Endothelial cell of umbilical vein (primary cell): ENCODE measurements at places on chromosomes 7 and 10. TPM values are rescaled to one million over a fixed set of nuclear protein-coding genes. Genes with fewer than 3 reads are reported as not detected.
A peak's percentile ranks its signal among the peaks of the same experiment; 100 is the strongest.

GRCh38 chr7:149772241-149772955 is 990 bp downstream of the ZNF467 start:
- no peak for DNase-seq

- no peak for DNase-seq
These were observed 2.9 kb downstream of the PPP1R3A start for GRCh38 chr7:113915956-113916355.

- DNase-seq, result no peak
These were observed 455.5 kb downstream of the CCSER2 start for GRCh38 chr10:84783909-84784308.

DNA sequence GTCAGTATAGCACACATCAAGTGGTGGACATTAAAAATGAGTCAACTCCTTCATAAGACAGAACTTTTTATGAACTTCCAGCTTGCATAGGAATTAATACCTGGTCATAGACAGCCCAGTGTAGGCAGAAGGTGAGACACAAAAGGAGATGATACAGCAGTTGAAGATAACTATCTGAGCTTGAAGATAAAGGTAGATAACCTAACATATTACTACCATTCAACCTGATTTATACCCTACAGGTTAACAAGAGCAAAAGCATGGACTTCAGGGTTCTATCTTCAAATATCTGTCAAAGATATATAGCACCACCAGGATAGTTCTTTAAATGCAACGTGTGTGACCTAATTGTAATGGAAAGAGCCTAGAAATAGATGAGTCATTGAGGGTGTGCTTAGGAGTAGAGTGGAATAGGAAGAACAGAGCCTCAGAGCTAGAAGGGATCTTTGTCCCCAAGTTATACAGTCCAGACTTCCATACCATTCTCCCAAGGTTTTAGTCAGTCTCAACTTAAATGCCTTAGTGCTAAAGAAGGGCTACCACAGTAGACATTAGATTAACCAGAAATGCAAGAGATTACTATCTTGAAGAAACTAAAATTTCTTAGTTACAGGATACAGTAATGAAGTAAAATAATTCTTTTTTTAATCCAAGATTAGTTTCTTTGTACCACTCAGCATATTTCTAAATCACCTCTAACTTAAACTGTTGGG is 9.2 kb downstream of the ZNF800 start:
- peak; percentile 9 for DNase-seq

DNA sequence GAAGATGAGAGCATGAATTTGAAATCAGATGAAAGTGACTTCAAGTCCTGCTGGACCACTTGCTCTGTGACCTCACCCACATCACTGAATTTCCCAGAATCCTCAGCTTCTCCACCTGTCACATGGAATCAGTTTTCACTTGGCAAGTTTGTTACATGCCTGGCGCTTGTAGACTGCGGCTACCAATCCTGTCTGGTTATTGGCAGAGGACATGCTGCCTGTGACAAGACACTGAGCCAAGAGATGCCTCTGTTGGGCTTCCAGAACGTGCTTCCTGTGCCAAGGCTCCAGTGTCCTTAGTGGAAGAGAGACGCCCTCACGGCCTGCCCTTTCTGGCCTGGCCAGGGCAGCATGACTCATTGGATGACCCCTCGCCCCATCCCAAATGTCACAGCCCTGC is 4.4 kb upstream of the MYL10 start:
- no peak for DNase-seq

GRCh38 chr10:70440296-70441160 is 953 bp downstream of the NODAL start:
- no peak for DNase-seq

DNA sequence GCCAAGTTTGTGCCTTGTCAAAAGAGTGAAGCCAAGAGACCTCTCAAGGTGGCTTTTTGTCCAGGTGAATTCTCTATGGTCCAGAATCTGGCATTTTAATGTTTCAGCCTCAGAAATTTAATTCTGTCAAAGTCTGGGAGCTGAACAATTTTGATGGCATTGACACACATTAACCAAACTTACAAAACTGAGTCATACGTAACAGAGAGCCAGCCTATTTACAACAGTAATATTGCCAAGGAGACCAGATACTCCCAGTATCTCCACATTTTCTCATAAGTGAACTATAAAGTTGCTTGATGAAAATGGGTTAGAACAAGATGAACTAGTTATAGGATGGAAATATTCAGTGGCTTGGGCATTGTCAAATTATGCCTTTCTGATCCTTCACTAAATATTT is 43.8 kb downstream of the PDE6C start:
- no peak for DNase-seq

DNA sequence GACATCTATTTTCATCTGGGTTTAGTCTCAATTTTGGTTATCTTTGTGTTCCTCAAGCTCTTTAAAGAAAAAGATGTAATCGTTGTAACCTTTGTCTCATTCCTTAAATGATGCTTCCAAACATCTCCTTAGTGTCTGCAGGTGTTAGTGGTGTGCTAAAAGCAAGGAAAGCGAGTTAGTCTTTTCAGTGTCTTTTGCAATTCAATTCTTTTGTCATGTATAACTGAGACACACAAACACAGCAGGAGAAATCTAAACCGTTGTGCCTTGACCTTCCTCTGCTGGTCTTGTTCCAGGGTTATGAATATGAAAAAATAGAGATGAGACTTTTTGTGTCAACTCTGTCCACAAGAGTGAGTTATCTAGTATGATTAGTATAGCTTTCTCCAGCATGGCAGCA is 40.7 kb downstream of the PIK3CG start:
- DNase-seq, result no peak

GRCh38 chr7:148982654-148983199 is 45.6 kb downstream of the PDIA4 start:
- peak; percentile 39 for DNase-seq

DNA sequence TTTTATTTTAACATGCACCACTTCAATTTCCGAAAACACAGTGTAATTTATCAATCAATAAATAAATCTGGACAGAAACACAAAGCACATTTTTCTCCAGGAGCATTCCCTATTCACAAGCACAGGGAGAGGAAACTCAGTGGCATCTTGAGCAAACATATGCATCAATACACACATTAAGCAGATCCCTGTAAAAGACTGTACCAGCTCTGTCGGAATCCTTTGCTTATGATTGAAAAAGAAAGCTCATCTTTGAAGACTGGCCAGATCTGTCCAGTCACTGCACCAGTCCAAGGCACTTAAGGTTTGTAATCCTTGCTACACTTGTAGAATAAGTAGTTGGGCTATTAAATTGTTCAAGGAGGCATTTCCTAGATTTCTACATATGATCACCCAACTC is 343.9 kb downstream of the BMPER start:
- no peak for DNase-seq

DNA sequence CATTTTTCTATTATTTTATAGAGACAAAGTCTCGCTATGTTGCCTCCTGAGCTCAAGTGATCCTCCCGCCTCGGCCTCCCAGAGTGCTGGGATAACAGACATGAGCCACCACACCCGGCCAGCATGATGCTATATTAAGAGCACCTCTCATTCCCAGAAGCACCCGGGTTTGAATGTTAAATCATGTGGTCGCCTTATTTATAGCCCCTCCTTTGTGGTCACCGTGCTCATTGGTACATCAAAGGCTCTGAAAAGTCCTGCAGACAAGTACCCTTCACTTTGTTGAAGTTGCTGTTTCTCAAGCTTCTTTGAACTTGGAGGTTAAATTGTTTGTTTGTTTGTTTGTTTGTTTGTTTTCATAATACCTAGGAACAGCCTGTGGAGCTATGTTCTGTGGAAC is 40.0 kb downstream of the CLIP2 start:
- no peak for DNase-seq

- DNase-seq, result peak; percentile 79
These were observed 5.7 kb downstream of the ARPC1B start for GRCh38 chr7:99380032-99380822.

GRCh38 chr7:151851145-151851751 is 25.7 kb downstream of the PRKAG2 start:
- DNase-seq, result no peak

DNA sequence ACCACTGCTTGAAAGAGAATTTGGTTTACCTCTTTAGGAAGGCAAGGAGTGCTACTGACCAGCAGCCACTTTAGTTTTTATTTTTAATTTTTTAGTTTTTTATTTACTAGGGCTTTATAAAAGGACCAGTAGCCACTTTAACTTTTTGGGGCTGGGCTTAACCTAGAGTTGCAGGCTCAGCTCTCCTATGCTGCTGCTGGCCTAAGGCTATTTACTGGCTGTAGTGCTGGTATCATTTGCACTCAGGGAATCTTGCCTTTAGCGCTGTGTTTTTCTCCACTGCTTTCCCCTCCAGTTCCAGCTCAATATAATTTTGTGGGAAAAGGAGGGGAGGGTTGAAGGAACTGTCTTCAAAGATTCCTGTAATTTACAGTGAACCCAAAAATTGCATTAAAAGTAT is 13.4 kb downstream of the HPS1 start:
- no peak for DNase-seq

GRCh38 chr10:16847644-16848043 is 30.4 kb upstream of the RSU1 start:
- DNase-seq, result no peak

DNA sequence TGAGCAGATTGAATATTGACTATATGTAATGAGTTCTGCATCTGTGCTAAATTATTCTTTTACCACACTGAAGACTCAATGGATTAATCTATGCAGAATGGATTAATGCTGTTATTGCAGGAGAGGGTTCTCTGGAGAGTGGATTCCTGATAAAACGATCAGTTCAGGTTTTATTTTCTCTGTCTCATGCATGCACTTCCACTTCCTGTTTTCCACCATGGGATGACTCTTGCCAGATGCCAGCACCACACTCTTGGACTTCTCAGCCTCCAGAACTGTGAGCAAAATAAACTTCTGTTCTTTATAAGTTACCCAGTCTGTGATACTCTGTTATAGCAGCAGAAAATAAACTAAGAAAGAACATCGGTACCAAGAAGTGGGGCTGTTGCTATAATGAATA is 207.5 kb downstream of the KCND2 start:
- DNase-seq, result no peak

GRCh38 chr7:64656489-64656888 is 9.4 kb upstream of the ZNF107 start:
- DNase-seq, result no peak

- no peak for DNase-seq
These were observed 238.0 kb downstream of the TCERG1L start for GRCh38 chr10:131073469-131074035.

DNA sequence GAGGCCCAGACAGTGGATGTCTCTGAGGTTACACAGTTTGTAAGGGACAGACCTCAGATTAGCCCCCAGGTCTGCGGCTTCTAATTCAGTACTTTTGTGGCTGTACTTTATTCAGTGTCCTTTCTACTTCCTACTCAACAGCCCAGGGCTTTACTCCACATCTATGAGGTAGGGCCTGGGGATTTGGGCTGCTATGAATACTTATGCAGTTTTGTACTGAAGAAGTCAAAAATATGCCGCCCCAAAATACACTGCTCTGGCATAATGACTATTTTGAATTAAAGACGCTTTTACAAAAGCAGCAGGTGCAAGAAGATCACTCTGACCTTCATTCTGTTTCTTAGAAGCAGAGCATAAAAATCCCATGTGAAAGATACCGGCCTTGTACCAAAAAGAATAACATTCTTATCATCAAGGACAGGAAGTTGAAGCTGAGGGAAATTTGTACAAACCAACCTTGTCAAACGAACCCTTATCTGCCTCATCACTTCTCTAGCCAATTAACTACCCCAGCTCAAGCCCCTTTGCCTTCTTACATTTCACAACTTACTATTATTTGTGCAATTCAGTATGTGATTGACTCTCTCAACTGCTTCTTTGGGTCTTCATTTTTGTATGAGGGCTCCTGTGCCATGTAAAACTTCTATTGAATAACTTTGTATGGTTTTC is 26.1 kb upstream of the TRUB1 start:
- peak; percentile 10 for DNase-seq

DNA sequence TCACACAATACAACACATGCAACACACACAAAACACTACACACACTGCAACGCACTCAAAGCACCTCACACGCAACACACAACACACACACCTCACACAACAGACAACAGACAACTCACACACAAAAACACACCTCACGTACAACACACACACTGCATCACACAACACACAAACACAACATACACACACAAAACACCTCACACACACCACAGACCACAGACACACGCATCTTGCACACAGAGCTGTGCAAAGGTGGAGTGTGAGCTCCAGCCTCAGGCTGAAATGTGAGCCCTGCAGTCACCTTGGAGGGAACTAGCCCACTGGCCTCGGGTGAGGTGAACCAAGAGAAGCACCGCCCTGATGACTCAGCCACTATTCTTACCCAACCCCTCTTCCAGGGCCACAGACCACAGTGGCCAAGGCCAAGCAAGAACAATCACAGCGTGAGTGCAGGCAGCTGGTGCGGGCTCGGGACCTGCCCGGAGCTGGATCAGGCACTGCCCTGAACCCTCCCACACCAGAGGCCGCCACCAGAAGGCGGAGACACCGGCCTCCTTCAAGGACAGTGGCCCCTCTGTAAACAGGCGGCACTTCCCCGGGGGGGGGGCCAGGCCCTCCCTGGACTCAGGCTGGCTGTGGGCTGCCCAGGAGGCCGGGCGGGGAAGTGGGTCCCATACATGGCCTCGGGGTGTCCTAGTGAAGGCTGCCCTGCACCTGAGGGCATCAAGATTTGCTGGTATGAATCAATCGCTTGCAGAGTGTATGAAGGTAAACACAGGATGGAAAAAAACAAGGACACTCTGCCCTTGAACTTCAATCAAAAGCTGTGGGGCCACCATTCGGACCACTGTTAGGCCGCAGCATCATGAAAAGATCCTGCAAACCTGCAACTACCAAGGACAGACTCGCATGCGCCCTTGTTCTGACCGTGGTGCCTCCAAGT is 106.7 kb downstream of the TNS3 start:
- DNase-seq, result peak; percentile 54

DNA sequence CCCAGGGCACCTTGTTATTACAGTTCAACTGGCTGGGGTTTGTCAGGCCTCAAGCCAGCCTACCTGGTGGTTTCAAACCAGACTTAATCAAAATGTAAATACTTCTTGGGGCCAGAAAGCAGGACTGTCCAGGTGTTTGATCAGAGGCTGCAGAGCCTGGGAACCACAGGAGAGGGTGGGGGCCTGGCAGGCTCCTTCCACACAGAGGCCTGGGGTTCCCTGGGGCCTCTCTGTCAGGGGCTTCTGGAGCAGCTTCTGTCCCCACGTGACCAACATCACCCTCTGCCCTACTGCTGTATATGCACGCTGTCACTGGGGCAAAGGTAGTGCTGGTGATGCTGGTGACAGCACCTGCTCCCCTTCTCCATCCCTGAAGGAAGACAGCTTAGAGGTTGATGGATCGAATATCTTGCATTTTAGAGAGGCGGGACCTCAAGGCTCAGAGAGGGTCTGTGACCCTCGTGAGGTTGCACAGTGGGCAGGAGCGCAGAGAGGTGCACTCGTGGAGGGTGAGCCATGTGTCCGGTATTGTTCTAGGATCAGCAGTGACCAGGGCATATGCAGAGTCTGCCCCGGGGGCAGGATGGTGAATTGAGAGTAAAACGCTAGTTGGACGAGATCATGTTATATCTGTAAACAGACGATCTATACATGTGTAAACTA is 95.4 kb downstream of the GRK5 start:
- DNase-seq, result no peak

Gene ZNF117
- total RNA-seq, result 12.6 and 24.7 TPM in 2 replicates

Gene RHOBTB1
- total RNA-seq, result 31.0 and 31.3 TPM in 2 replicates

Gene GPR26
- total RNA-seq, result not detected in 2 replicates

Gene C7orf25
- total RNA-seq, result 4.2 and 4.5 TPM in 2 replicates

Gene CPXM2
- 0.42 and 2.7 TPM in 2 replicates for total RNA-seq
